ENCODE measurements at places on chromosomes 6 and 20.

DNA sequence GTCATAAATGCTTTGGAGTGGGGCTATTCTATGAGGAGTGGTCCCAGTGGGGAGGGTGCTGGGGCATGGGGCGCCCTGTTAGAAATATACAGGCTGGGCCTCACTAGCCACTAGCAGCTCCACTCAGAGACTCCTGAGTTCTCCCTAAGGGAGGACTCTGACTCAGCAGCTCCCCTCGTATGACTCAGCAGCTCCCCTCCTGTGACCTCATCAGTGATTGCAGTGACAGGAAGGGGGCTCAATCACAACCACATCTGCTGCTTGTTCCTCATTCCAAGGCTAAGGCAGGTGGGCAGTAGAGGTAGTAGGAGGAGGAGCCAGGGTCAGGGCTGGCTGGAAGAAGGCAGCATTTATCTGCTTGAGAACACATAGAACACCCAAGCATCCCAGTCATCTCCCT lies 73.7 kb downstream of the PRND start:
- no peak for DNase-seq

- DNase-seq = peak; percentile 32
Measured at GRCh38 chr6:169231790-169232506, 21.7 kb downstream of the THBS2 start.

GRCh38 chr6:167121335-167121841 lies 1.5 kb upstream of the CCR6 start:
- DNase-seq = no peak

GRCh38 chr6:43944908-43945767 lies 175.1 kb downstream of the VEGFA start:
- no peak for DNase-seq

DNA sequence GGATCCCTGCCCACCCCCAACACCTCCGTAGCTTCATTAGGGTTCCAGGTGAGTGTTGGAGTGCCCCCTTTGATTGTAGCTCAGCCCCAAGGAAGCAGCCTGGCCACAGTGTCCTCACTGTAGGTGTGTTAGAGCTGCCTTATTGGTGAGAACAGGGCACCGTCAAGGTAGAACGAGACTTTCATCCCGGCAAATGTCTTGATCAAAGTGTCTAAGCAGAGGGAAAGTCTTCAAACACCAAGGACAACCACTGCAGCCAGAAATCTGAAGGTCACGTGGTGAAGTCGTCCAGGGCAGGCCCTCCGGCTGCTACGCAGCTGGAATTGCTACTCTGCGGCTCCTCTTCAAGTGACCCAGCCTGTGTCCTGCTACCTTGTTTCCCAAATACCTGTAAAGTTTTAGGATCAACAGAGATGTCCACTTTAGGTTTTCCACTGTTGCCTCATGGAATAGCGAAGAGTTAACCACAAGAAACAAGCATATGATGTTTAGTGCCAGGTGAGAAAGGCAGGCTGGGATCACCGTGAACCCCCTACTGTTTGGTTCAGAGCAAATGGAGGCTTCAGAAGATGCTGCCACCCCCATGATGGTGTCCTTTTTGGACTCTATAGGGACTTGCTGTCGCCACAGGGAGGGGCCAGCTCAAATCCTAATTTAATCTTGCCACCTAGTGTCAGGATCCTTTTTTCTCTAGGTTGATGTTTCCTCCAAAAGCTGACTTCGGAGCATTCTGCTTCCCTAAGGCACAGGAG lies 1.7 kb upstream of the DLL1 start:
- peak; percentile 18 for DNase-seq

DNA sequence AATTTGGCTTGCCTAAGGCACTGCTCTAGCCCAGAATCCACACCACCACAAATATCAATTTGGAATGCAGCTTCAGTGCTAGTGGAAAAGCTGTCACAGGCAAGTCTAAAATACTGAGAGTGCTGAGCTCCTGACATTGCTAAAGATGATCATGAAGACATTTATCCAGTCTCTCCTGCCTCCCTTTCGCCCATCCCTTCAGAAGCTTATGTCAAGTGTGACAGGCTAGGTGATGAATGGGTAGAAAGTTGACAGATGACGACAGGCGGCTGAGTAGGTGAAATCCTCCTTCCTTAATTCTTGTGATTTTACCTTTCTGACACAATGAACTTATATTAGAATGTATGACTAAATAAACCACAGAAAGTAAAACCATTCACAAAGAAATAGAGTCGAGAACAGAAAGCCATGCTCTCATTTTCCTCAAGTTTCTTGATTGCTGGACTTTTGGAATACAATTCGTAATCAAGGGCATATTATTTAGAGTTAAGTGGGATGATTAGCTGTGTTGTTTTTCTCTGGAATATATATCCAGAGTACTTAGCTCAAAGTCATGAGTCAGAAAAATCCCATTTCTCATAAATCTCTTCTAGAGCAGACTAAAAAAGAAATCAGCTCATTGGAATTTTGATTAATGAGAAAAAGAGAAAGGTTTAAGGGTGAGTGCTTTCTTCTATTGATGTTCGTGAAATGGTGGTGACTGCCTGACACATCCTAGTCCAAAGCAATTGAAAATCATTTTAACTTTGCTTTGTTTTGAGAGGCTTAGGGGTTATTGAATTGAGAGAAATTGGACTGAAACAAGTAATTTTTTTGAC lies 1228.2 kb upstream of the CITED2 start:
- no peak for DNase-seq

Measured in ovary (tissue), 10 donors.